ENCODE measurements at places on chromosomes 4 and X. TPM values are rescaled to one million over a fixed set of nuclear protein-coding genes. Genes with fewer than 3 reads are reported as not detected.

DNA sequence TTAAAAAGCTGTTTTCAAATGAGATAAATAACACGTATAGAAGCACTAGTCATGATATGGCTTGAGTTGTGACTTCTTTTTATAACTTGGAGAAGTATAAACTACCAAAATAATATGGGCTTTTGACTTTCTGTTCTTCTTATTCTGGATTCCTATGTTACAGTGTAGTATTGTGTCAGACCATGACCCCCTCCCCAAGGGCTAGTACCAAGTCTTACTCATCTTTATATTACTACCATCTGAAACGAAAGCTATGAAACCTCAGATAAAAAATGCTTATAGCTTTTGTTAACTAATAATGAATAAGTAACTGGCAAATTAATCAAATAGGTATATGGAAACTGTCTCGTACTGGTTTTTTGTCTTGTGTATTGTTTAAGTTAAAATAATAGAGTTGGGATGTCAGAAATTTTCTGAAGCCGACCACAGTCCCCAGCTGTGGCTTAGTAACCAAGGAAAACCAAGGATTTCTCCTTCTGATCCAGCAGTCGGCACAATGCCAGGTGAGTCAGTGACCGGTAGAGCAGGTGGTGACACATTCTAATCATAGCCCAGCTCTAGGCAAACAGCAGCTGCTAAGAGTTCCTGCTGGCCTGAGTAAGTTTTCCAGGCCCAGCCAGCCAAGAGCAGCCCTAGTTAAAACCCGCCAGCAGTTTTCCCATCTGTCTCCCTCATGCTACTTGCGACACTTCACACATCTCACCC lies 163.3 kb upstream of the PRDX4 start:
- DNase-seq: peak; percentile 83

DNA sequence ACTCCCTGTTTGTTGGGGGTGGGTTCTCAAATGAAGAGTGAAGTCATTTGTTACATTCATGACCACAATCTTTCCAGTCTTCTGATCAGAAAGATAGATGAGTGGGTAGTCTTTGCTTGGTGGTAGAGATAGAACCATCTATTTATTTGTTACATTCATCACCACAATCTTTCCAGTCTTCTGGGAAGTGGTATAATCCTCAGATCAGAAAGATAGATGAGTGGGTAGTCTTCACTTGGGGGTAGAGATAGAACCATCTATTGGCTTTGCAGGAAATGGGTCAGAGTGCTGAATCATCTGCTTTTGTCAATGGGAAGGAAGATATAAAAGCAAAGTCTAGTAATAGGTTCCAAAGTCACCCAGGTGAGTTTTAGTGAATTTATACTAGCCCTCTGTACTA lies 64.2 kb upstream of the EPGN start:
- no peak for DNase-seq

- no peak for DNase-seq
Observed at GRCh38 chrX:148380107-148380506, 120.3 kb upstream of the AFF2 start.

- no peak for DNase-seq
Observed at GRCh38 chrX:46687619-46688018, 71.3 kb downstream of the SLC9A7 start.

- DNase-seq: no peak
Observed at GRCh38 chr4:1512051-1512737, 106.0 kb upstream of the NKX1-1 start.

AKAP17A gene
- total RNA-seq: 124 TPM

Measured in upper lobe of left lung (tissue), 6 donors.